ENCODE measurements at places on chromosomes 5 and 9. TPM values are rescaled to one million over a fixed set of nuclear protein-coding genes. Genes with fewer than 3 reads are reported as not detected.

Gene PHF24
- total RNA-seq = 0.10 TPM

Gene DOCK8
- 0.23 TPM for total RNA-seq

Gene FYB1
- 10.0 TPM for total RNA-seq

Gene DMGDH
- total RNA-seq = not detected

Gene CER1
- not detected for total RNA-seq

Gene PCDHB13
- total RNA-seq = 0.05 TPM

Gene PIP5K1B
- not detected for total RNA-seq

Gene GRM6
- total RNA-seq = not detected

Gene HMGCS1
- 50.4 TPM for total RNA-seq

Gene PCDH12
- total RNA-seq = 0.02 TPM

Gene SPATA31D3
- total RNA-seq = not detected

Gene NSG2
- 0.08 TPM for total RNA-seq

Gene SAXO1
- not detected for total RNA-seq

Gene SPINK6
- not detected for total RNA-seq

Gene SHLD3
- total RNA-seq = 2.0 TPM

Gene CTXN3
- total RNA-seq = not detected

Gene ANKRD18A
- 14.8 TPM for total RNA-seq

Gene DNAJA1
- total RNA-seq = 253 TPM

Gene HAVCR2
- total RNA-seq = 0.39 TPM

Gene AGXT2
- not detected for total RNA-seq

Gene PAX5
- not detected for total RNA-seq

Gene NR5A1
- not detected for total RNA-seq

Gene SLC9A3
- total RNA-seq = 2.4 TPM

Gene HSPB3
- 0.10 TPM for total RNA-seq

Gene STC2
- 49.1 TPM for total RNA-seq

Data from A549 treated with CORT108297 at 1 μM for 4 hours (cell line).